ENCODE measurements at places on chromosomes 7 and 10.

DNA sequence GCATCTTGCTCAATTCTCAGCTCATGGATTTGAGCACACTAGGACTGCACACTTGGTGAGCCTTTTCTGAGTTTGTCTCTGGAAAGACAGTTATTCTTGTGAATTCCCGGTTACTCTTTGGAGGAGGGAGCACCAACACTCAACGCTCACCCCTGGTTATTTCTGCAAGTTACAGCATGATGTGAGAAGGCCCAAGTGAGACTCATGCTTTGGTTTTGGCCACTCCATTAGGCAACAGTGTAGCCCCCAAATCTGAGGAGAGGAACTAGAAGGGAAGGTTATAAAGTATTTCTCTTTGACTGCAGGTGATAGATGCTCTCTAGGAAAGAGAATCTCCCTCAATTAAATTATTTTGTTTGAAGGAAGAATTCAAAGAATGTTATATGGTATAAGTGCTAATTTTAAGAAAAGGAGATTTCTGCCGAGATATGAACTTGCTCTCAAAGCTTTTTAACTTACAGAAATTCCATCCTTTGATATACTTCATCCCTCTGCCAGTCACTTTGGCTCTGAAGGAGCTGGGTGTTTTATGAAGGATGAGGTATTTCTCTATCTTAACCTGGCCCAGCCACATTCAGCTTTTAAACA lies 183.4 kb downstream of the WNT2 start:
- DNase-seq: no peak

DNA sequence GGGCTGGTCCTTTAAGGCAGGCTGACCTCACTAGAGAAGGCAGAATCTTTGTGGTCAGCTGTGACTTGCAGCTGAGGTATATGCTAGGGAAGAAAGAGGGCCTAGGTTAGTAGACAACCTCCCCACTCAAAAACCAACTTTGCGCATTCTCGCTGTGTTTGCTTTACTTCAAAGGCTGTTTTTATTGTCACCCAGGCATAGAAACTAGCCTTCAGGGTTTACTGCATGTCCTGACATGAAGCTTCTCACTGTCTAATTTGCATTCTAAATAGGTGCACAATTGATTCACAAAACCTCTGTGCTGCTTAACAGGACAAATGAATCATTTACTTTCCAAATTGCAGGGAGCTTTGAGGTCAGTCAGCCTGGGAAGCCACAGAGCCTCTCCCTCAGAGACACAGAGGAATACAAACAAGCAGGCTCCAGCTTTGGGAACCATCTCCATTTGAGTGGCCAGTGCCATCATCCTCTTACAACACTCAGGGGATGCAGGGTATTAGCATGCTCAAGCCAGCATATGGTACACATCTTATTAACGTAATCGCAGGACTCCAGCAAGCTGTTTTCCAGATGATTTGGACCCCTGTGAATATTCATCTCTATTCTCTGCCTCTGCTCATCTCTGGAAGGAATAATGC lies 596.4 kb upstream of the GHITM start:
- no peak for DNase-seq

DNA sequence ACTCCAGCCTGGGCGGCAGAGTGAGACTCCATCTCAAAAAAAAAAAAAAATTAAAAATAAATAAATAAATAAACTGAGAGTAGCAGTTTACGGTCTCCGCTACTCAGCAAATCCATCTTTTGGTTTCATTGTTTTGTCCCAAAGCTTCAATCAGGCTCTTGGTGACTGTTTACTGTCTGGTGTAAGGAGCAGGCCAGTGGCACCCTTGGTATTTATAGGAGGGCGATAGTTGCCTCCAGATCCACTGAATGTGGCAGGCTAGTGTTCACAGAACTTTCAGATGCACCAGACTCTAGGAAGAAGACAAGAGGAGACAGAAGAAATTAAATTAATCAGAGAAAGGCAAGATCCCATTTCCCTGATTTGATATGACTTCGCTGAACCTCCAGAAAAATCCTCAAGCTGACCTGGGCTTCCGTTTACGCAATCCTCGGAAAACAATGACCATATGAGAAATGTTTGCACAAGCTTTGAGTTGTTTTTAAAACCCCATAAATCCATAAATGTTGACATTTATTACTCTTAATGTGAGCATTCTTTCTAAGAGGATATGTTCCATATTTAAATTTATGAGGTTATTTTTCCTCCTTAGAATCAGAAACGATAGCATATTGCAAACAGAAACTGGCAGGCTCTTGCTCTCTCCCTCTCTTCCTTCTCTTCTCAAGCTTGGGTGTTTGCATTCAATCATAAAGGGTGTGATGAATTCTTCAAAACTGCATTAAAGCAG lies 7.1 kb upstream of the MUC3A start:
- DNase-seq: no peak

GRCh38 chr7:124514471-124514870 lies 251.1 kb downstream of the GPR37 start:
- no peak for DNase-seq

DNA sequence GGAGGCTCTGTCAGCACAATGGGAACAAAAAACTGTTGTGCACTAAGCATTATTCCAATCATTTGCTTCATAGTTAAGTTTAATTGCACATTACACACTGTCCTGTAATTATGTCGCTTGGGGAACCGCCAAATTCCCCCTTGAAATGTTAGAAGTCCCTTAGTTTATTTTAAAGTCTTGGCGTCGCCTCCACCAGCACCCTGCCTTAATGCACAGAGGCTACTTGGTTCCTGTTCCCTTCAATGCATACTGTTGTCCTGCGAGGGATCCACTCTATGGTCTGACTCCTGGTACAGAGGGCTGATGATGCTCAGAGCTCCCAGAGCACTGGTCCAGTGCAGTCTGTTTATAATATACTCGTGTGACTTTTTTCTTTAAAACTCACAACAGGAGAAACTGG lies 330.7 kb downstream of the ELMO1 start:
- DNase-seq: no peak

- DNase-seq: no peak
Observed at GRCh38 chr10:56318816-56319215, 42.2 kb downstream of the ZWINT start.

- no peak for DNase-seq
Observed at GRCh38 chr10:48240196-48240595, 34.3 kb downstream of the FRMPD2 start.

DNA sequence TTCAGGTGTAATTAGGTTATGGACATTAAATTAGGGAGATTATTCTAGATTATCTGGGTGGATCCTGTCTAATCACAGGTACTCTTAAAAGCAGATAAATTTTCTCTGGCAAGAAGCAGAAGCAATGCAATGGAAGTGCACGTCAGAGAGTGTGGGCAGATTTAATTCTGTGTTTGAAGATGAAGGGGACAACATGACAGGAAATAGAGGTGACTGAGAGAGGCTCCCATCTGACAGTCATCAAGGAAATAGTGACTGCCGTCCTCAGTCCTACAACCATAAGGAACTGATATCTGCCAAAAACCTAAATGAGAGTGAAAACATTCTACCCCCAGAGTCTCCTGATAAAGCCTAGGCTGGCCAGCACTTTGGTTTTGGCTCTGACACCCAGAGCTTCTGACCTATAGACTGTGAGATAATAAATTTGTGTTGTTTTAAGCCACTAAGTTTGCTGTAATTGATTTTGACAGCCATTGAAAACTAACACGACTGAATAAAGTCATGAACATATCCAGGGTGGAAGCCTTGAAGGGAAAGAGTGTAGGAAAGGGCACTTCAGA lies 30.5 kb upstream of the DDX50 start:
- no peak for DNase-seq

DNA sequence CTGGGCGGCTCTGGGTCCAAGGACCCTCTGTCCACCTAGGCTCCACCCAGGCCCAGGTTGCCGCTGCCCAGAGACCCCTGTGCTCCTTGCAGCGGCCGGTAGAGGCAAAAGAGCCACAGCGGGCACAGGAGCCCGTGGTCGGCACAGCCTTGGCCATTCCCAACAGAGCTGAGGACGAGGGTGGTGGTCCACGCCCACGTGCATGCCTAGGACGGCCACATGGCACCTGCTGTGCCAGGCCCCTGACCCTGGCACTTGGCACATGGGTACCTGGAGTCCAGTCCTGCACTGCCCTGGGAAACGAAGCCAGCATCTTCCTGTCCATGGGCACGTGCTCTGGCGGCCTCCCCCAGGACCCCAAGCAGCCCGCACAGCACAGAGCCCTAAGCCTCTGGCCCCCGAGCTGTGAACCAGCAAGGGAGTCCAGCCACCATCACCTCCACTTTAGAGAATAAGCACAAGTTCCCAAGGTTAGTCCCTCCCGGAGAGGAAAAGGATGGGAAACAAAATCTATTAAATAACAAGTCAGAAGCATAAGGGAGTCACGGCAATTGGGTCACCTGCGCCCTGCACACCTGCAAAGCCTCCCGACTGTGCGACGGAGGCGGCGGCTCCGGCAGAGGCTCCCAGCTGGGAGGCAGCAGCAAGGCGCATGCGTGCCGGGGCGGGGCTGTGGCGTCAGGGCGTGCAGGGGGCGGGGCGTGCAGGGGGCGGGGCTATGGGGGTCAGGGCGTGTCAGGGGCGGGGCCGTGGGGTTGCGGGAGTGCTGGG lies 59.1 kb downstream of the STK32C start:
- no peak for DNase-seq

DNA sequence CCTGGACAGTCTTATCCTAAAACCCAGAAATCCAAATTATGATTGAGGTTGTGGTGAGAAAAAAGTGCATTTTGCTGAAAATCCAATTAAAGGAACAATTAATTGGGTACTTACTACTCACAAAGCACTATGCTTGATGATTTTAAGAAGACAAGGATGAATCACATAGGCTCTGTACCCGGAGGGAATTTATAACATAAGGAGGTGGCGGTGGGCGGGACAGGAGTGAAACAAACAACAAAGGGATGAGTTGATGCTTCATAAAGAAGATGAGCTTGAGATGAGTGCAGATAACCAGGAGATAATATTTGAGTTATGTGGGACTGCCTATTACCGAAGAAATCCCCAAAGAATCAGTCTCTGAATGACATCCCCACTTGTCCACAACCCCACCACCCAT lies 171.1 kb upstream of the FZD8 start:
- DNase-seq: no peak

GRCh38 chr10:29443745-29444523 lies 155.1 kb downstream of the LYZL1 start:
- peak; percentile 25 for DNase-seq

GRCh38 chr10:132705173-132705572 lies 80.8 kb downstream of the NKX6-2 start:
- no peak for DNase-seq

DNA sequence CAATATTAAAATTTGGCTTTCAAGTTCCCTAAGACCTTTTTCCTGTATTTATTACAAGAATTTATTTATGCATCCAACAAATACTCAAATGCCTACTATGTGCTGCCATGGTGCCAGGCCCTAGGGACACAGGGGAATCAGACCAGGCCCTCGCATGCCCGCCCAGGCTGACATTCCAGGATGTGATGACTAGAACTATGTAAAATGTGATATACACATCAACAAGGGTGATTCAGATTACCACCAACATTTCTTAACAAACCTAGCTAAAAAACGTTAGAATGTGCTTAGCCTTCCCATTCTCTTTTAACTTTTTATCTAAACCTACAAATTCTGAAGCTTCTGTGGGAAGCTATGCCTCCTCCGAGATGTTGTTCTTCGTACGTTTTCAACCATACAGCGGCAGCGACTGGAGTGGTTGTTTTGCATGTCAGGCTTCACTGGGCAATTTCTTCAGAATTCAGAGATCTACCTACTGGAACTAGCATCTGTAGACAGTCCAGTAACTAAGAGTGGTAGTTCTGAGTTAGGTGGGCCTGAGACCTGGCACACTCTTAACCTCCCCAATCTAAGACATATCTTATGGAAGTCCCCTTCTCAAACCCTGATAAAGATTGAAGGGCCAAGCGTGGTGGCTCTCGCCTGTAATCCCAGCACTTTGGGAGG lies 22.1 kb downstream of the GNA12 start:
- DNase-seq: peak; percentile 91

DNA sequence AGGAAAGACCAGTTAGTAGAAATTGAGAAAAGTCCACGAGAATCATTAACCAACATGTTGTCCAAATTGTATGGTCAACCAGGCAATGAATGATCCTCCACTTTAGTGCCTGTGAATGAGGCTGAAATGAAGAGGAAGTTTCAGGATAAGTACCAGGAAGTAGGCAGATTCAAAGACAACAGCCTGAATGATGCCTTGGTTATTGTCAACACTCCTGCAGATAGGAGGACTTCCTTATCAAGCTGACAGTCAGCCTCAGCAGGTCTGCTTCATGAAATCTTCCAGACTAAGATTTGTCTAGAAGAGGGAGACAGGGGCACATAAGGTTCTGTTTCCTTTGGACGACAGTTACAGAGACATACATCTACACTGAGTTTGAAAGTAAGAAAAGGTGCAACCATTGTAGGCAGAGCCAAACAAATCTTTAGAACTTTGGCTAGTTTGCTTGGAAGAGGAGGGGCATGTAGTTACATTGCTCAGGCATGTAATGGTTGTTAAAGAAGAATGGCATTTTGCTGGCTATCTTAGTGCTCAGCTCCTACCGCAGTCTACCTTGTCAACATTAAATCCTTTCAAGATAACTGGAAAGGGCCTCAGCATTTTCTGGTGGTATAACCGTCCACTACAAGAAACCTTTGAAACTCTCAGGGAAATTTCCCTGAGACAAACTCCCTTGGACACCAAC lies 81.4 kb downstream of the ABI1 start:
- DNase-seq: no peak

DNA sequence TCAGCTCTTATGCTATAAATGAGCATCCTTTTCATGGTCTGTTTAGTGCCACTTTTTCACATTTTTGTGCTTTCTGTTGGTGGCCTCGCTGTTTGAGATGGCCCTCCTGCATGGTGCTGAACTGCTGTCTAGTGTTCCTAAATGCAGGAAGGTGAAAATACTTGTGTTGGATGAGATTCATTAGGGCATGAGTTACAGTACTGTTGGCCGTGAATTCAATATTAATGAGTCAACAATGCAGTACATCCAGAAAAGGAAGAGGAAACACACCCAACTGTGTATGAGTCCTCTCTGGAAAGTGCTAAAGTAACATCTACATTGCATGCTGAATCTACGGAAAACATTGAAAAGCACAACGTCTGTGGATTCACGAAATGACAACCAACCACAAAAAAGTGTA lies 124.0 kb downstream of the HERPUD2 start:
- no peak for DNase-seq

GRCh38 chr10:130338636-130339024 lies 202.4 kb downstream of the GLRX3 start:
- no peak for DNase-seq

GRCh38 chr7:78370936-78371335 lies 572.4 kb downstream of the PHTF2 start:
- no peak for DNase-seq

- DNase-seq: peak; percentile 53
Observed at GRCh38 chr10:122044713-122045112, 55.8 kb downstream of the TACC2 start.

GRCh38 chr10:44068716-44069482 lies 316.0 kb downstream of the CXCL12 start:
- DNase-seq: peak; percentile 28

GRCh38 chr7:109343678-109344077 lies 774.0 kb downstream of the DNAJB9 start:
- DNase-seq: no peak

GRCh38 chr7:98200364-98200763 lies 10.9 kb upstream of the BHLHA15 start:
- DNase-seq: no peak

Data from IMR-90 (cell line).